ENCODE measurements at places on chromosomes 13 and 19.
A peak's percentile ranks its signal among the peaks of the same experiment; 100 is the strongest.

- DNase-seq: no peak
These were observed 8.3 kb upstream of the CDC42EP5 start for GRCh38 chr19:54481326-54481930.

- no peak for DNase-seq
These were observed 227.4 kb downstream of the ABCC4 start for GRCh38 chr13:95073747-95074311.

DNA sequence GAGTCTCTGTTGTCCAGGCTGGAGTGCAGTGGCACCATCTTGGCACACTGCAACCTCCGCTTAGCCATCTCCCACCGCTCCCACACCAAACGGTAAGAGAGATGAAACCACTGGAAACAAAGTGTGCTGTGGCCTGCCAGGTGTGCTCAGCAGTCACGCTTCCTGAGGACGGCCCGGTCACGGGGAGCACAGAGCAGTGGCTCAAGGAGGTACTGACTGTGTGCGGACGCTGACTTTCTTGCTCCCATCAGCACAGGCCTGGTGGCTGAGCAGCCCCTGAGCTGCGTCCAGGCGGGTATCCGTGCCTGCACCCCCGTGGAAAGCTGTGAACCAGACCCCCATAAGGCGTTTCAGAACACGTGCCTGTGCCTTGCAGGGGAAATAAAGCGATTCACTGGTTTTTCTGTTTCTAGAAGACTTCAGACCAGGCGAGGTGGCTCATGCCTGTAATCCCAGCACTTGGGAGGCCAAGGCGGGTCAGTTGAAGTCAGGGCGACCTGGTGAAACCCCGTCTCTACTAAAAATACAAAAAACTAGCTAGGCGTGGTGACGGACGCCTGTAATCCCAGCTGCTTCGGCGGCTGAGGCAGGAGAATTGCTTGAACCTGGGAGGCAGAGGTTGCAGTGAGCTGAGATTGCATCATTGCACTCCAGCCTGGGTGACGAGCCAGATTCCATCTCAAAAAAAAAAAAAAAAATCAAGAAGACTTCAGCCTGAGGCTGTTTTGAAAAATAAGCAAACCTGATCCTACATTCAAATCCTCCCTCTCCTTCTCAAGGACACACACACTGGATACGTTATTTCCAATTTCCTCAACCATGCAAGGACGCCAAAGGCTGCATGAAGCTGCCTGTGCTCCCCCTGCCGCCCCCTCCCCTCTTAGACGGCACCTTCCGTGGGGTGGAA is 25.5 kb downstream of the ADPRHL1 start:
- DNase-seq: no peak

GRCh38 chr19:36092566-36092965 is 18.4 kb upstream of the OVOL3 start:
- DNase-seq: no peak

- no peak for DNase-seq
These were observed 26.2 kb downstream of the EXOSC8 start for GRCh38 chr13:37026771-37027170.

GRCh38 chr13:112875627-112876026 is 93.4 kb upstream of the MCF2L start:
- no peak for DNase-seq

- no peak for DNase-seq
These were observed 27.6 kb upstream of the MAP3K10 start for GRCh38 chr19:40163541-40164129.

- DNase-seq: no peak
These were observed 11.6 kb upstream of the JUND start for GRCh38 chr19:18292810-18293641.

- no peak for DNase-seq
These were observed 24.9 kb downstream of the CPAMD8 start for GRCh38 chr19:17001603-17002183.

- DNase-seq: no peak
These were observed 7.3 kb downstream of the MRPL4 start for GRCh38 chr19:10259162-10259905.

DNA sequence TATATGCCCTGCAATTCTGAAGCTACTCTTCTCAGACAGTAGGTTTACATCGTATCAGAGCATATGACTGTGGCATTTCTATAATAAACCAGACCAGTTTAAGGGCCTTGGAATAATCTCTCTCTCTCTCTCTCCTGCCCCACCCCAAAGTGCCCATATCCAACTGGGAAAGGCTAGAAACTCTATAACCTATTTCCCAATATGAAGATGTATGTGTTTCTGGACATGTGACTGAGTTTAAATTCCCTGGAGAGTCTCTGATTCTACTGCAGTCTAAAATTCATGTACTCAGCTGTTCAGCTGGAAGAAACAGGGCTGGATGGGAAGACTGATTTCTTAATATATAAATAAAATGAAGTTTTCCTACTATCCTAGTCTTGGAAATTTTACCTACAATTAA is 91.9 kb upstream of the MBNL2 start:
- no peak for DNase-seq

DNA sequence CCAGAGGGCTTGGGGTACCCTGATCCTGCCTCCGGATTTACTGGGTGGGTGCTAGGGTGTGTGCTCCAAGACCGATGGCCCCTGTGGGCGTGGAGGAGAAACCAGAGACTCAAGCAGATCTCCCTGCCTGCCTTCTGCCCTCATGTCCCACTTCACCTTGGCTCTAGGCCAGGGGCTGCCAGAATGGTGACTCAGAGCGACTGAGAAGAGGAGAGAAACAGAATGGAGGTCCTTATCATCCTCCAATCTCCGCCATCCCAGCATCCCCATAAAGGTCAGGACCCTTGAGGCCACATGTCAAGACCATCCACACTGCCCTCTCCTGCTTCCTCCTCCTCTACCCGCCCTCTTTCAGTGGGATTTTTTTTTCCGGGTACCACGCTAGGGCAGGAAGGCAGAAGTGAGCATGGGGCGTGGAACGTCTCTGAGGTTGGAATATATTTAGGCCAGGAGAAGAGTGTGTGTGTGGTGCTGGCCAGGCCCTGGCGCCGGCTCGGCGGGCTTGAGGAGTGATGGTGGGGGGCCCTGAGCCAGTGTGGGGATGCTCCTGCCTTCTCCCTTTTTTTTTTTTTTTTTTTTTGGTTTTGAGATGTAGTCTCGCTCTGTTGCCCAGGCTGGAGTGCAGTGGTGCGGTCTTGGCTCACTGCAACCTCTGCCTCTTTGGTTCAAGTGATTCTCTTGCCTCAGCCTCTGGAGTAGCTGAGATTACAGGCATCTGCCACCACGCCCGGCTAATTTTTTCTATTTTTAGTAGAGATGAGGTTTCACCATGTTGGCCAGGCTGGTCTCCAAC is 22.3 kb downstream of the IER2 start:
- DNase-seq: no peak

- DNase-seq: no peak
These were observed 87.8 kb upstream of the KLF5 start for GRCh38 chr13:72970956-72971355.

- DNase-seq: no peak
These were observed 15.8 kb downstream of the TECR start for GRCh38 chr19:14544977-14545715.

DNA sequence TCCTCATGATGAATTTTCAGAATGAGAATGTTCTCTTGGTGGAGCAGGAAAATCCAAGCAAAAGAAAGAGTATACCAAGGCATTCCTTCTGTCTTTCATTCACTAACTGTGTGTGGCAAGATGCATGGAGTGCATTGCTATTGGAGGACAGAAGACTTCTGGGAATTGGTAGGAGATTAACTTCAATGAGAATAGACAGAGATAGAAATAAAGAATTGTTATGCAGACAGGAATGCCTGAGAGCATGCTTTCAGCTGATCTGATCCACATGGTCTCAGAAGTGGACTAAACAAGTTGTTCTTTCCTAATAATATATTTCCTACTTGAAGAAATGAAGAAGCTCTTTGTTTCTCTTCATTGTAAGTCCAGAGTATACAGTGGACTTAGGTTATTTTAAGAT is 303.6 kb downstream of the MYO16 start:
- no peak for DNase-seq

- peak; percentile 26 for DNase-seq
These were observed 1.0 kb upstream of the CEACAM1 start for GRCh38 chr19:42529248-42529764.
